ENCODE measurements at places on chromosomes 1 and 21. TPM values are rescaled to one million over a fixed set of nuclear protein-coding genes. Genes with fewer than 3 reads are reported as not detected.

- no peaks in the 10 kb centered on the region for H3K27me3 ChIP-seq
- DNase-seq, result no peak
- H3K27ac ChIP-seq, result no peak overlapping the region
Observed at GRCh38 chr21:25967181-25967900, 203.2 kb downstream of the APP start.

- no peak overlapping the region for H3K4me3 ChIP-seq
- no peak for DNase-seq
- peaks cover 35% of the 10 kb centered on the region for H3K27me3 ChIP-seq
- H3K36me3 ChIP-seq, result no peaks in the 10 kb centered on the region
- H3K27ac ChIP-seq, result no peak overlapping the region
Observed at GRCh38 chr1:26318338-26319064, 743 bp downstream of the CD52 start.

DNA sequence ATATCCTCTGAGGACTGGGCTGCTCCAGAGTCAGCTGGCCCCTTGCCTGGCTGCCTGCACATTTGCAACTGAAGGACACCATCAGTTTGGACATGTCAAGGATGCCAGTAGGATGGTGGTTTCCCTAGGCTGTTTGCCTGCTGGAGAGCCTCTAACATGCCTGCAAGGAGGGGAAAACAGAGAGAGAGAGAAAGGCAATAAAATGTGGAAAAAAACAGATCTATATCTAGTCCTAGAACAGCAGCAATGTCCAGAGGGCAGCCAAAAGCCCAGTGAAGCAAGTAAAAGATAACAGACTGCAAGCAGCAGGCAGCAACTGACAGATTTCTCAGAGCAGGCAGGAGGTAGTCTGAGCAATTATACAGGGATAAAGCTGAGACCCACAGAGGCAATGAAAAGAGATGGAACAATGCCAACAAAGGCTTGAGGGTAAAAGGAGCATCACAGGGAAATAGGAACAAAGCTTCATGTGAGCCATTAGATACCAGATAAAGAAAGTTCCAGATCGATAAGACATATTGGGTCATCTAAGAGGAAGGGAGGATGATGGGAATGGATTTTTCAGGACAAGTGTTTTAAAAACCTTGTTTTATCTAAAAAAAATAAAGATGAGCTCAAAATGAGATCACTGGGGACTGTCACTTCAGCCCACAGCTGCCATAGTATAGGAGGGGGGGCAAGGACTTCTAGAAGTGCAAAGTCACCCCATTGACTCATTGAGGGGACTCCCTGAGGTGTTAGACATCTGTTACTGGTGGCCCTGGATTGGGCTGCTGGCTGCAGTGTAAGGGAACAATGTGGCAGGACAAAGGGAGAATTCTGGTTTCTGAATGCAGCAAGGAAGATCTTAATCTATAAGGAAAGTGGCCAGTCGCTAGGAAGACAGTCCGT, 38.6 kb upstream of the GADD45A start:
- H3K4me3 ChIP-seq, result peak overlapping the region; percentile 14
- H3K27me3 ChIP-seq, result no peaks in the 10 kb centered on the region
- H3K36me3 ChIP-seq, result no peaks in the 10 kb centered on the region

ZNF687 gene
- total RNA-seq, result 16.1 TPM

- no peaks in the 10 kb centered on the region for H3K27me3 ChIP-seq
- H3K4me3 ChIP-seq, result no peak overlapping the region
- H3K4me1 ChIP-seq, result no peaks in the 10 kb centered on the region
- H3K27ac ChIP-seq, result no peak overlapping the region
Observed at GRCh38 chr1:166089804-166090203, 77.0 kb downstream of the FAM78B start.

SDC3 gene
- total RNA-seq, result 201 TPM

DNA sequence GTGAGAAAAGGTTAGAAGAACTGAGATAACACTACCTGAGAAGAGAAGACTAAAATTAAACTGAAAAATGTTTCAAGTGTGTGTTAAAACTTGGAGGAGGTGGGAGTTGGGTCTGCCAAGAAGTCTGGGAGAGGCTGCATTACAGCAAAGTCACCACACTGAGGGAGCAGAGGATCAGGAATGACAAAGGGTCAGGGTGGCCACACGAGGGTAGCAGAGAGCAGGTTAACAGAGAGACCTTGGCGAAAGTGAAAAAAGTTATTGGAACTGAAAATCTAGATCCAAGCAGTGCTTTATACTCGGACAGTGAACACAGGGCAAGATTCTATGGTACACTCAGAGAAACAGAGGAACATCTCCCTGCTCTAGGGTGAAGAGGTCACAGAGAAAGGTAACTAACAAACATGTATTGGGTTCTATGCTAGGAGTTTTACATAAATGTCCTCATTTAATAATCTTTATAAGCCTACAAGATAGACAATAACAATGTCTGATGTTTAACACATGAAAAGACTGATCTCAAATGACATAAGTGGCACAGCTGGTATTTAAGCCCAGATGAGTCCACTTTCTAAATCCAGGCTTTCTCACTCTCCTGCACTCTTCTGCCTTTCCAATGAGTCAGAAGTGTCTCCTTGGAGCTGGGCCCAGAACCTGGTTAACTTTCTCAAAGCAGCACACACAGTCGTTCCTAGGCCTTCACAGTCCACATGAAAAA, 10.3 kb upstream of the CADM3 start:
- peak; percentile 49 for DNase-seq
- H3K4me1 ChIP-seq, result peaks cover 3% of the 10 kb centered on the region
- H3K36me3 ChIP-seq, result no peaks in the 10 kb centered on the region
- H3K27me3 ChIP-seq, result no peaks in the 10 kb centered on the region

GRCh38 chr1:39159224-39160036, 45.1 kb upstream of the MACF1 start:
- H3K4me3 ChIP-seq, result 0 out of 2 replicates have a peak overlapping the region, but pooled peaks have one; percentile 6
- no peaks in the 10 kb centered on the region for H3K36me3 ChIP-seq
- peak overlapping the region; percentile 36 for H3K27ac ChIP-seq
- H3K4me1 ChIP-seq, result peaks cover 35% of the 10 kb centered on the region

Measured in SJCRH30 (cell line).